Activated CD8-positive, alpha-beta memory T cell treated with anti-CD3 and anti-CD28 coated beads for 24 hours (primary cell): ENCODE measurements at places on chromosomes 3 and 15.

DNA sequence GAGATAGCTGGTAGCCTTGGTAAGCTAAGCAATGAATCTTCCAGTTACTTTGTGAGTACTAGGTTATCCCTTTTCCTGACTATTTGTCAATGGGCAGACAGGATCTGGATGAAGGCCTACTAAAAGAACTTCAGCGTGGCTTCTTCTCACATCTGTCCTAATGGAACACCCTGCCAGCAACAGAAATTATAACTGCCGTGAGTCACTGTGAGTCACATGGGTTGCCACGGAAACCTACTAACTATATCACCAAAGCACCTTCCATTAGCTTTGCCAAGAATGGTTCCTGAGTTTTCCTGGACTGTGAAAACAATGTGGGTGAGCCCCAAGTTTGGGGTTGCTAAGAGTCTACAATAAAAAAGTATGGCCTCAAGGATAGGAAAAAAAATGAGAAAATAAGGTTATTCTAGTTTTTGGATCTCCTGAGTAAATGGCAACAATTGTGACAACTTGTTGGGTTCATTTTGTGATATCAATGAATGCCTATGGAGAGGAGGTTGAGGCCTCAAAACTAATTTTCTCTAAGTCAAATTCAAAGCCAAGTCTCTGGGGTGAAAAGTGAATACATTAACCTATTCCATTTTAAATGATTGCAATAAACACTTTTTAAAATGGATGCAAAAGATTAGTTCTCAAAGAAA is 195.1 kb upstream of the ICE2 start:
- DNase-seq, result peak; percentile 68

DNA sequence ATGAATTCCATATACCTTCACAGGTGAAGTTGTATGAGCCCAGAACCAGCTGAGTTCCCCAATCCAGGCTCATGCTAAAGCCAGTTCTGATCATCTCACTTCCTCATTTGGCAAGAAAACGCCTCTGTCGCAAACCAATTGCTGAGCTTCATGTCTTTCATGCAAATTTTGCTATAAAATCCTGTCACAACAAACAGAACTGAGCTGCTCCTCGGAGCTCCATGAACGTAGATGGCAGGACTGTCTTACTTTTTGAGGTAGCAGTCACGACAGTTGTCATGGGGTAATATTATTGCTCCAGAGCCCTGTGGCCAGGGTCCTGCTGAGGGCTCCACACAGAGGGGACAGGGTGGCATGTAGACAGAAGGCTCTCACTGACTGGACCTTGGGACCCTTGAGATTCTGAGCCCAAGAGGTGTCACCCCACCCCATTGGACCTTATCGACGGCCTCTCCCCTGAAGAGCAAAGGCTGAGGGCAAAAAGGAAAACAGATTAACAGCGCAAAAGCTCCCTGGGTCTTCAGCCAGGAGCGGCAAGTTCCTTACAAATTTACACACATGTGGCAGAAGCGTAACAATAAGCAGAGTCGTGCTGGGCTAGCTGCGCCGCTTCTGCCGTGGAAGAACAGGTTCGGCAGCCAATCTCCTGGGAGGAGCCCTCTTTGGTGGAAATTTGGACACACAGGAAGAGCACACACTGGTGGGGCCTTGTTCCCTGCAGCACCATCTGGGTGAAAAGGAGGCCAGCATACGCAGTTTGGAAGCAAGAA is 249.2 kb downstream of the OPA1 start:
- no peak for DNase-seq

- DNase-seq, result no peak
Measured at GRCh38 chr3:25768851-25769250, 14.4 kb downstream of the NGLY1 start.

- DNase-seq, result no peak
Measured at GRCh38 chr15:75606711-75607699, 18.5 kb downstream of the SNUPN start.

DNA sequence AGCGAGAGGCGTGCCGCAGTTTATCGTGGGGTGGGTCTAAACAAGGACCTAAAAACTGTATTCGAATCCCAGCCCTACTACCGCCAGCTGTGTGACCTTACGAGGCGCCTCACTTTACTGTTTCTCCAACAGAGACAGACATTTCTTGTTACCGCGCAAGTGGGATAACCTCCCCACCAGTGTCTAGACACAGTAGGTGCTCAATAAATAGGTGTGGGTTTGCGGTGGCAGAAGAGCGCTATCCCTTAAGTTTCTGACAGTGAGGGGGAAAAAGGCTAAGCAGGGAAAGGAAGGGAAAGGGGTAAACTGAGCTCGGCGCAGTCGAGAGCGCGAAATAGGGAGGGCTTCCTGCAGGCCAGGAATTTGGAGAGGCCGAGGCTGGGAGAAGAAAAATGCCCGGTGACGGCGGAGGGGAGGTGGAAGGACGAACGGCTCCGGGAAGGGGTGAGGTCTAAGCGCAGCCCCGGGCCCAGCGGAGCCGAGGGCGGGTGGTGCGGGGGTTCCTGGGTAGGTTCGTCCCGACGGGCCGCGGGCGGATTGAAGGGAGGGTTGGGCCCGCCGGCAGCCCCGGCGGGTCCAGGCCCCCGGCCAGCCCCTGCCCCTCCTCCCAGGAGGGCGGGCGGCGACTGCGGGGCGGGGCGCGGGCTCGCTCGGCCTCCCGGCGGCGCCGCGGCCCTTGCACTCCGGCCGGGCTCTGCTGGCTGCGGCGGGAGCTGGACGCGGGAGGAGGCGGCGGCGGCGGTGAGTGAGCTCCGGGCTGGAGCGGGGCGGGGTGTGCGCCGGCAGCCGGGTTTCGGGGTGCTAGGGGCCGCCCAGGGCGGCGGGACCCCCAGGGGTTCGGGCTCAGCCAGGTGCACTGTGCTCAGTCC is at the start of gene CGNL1:
TSS of gene CGNL1 (plus strand) at position 679 of the 869 bp plus-strand sequence. CDS start 61,495 bp downstream, outside the sequence.
- DNase-seq, result no peak

- peak; percentile 85 for DNase-seq
Measured at GRCh38 chr3:107431246-107432012, 54.2 kb downstream of the CCDC54 start.

- no peak for DNase-seq
Measured at GRCh38 chr3:190305406-190305805, 16.8 kb downstream of the CLDN1 start.

DNA sequence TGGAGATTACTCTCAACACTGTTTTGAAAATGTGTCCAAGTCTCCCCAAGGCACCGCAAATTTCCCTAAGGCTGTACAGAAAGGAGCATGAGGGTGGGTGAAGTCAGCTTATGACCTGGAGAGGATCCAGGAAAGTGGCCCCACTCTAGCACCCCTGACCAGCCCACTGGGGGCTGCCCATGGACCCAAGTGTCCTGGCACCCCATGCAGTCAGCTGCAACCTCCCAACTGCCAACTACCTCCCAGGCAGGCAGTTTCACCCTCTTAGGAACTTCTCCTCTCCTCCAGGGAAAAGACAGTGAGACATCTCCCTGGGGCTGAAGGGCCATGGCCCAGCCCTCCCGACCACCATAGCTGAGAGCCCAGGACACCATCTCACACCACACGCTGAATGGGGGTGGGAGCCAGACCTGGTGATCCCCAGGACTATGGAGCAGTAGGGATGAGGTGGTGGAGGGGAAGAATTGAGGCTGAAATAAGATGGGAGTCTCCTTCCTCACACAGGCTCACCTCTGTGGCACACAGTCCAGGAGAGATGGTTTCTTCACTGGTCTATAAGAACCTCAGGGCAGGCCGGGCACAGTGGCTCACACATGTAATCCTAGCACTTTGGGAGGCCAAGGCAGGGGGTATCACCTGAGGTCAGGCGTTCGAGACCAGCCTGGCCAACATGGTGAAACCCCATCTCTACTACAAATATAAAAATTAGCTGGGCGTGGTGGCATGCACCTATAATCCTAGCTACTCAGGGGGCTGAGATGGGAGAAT is 104.4 kb downstream of the DAPK2 start:
- peak; percentile 46 for DNase-seq

DNA sequence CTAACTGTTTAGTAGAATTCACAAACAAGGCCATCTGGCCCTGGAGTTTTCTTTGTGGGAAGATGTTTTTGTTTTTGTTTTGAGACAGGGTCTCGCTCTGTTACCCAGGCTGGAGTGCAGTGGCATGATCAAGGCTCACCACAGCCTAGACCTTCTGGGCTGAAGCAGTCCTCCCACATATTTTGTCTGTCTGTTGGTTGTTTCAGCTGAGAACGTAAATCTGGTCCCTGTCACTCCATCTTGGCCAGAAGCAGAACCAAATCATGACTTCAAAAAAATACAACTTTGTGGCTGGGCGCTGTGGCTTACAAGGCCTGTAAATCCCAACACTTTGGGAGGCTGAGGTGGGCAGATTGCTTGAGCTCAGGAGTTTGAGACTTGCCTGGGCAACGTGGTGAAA is 27.1 kb downstream of the MRAS start:
- DNase-seq, result no peak

GRCh38 chr3:180466401-180467011 is 135.5 kb upstream of the TTC14 start:
- DNase-seq, result no peak

DNA sequence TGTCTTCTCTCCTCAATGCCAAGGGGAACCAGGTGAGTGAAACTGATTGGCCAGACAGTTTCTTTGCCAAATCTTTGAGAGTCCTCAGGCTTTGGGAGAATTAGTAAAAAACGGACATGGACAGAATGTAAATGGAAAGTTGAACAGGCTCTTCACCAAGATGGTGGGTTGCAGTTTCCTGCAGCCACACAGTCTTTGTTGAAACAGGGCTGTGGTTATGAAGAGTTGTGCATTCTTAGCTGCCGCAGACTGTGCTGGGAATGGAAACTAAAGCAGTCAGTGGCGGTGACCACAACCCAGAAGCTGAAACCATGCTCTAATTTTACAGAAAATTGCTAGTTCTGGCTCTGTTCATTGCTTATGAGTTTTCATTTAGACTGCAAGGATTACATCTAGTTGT is 42.1 kb upstream of the TASOR start:
- DNase-seq, result peak; percentile 76

GRCh38 chr15:81049835-81050234 is 49.1 kb downstream of the TLNRD1 start:
- no peak for DNase-seq

GRCh38 chr15:82999426-82999825 is 12.0 kb downstream of the C15orf40 start:
- no peak for DNase-seq

DNA sequence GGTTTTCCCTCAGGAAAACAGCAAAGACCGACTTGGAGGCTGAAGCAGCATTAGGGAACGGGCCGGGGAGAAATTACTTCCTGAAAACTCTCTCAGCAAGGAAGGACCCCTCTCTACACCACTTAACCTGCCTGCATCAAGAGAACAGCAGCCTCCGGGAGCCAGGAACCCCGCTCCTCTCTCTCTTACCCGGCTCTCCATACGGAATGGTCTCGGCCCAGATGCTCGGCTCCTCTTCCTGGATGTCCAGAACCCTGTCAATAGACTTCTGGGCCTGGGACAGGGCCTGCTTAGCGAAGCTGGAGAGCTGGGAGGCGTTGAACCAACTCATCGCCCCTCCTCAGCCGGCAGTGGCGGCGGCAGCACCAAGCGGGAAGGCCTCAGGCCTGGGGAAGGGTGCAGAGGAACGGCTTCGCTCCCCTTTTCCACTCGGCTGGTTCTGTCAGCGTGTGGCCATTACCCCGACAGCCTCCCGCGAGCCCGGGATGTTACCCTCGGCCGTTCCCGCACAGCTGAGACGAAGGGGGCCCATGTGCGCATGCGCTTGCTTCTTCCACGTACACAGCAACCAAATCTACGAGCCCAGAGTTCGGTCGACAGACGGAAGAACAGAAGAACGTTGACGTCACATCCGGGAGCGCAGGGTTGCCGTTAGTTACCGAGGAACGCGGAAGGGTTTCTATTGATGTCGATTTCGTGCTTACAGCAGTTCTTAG is at the start of gene TMF1:
TSS of gene TMF1 (minus strand) at position 578 of the 716 bp plus-strand sequence. CDS start at position 331, 247 bp downstream.
- peak; percentile 98 for DNase-seq

DNA sequence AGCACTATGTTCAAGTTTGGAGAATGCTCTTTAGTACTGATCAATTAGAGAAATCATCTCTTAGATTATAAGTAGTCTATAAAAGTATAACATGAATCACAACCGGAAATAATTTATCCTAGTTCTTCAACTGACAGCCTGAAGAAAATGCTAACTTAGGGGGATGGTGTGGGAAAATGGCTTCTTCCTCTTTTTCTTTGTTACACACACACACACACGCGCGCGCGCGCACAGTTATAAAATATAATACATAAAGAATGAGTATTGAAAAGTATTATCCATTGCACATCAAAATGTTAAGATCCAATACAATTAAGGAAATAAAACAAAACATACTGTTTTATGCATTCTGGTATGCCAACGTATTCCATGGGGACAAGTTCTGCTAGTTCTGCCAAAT is 11.2 kb upstream of the GTF2A2 start:
- DNase-seq, result no peak

DNA sequence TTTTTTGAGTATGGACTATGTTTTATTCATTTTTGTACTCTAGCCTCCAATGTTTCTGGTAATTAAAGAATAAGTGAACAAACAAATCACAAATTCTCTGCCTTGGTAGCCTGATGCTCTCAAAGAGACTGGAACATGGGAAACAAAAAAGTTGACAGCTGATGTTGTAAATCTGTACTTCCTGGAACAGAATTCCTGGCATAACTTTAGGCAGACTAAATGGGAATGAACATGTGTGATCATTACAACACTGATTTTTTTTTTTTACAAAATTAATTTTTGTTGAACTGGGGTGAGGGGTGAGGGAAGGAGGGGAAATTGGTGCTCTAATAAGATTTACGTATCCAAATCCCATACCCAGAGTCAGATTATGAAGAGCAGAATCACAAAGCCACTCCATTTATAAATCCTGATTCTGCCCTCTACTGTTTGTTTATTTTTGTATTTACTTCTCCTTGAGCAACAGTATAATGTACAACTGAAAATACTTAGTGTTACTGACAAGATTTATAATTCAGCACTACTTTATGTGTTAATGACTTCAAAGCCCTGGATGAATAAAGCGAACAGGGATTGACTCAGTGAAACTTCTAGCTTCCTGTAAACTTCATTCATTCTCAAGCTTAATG is 165.0 kb downstream of the FRMD5 start:
- no peak for DNase-seq

GRCh38 chr15:25224396-25224795 is 214.4 kb downstream of the UBE3A start:
- DNase-seq, result no peak

GRCh38 chr15:92165001-92165346 is 228.7 kb upstream of the ST8SIA2 start:
- DNase-seq, result no peak

GRCh38 chr3:11551036-11551435 is 92.7 kb downstream of the VGLL4 start:
- no peak for DNase-seq
